ENCODE measurements at places on chromosomes 13 and 19.
A peak's percentile ranks its signal among the peaks of the same experiment; 100 is the strongest.

GRCh38 chr19:1841209-1841924, 6.9 kb downstream of the REXO1 start:
- DNase-seq: no peak

GRCh38 chr19:41691268-41691970, 3.3 kb upstream of the CEACAM7 start:
- no peak for DNase-seq

GRCh38 chr13:98372876-98373275, 195.8 kb upstream of the RNF113B start:
- DNase-seq: no peak

GRCh38 chr19:42323852-42324654, 1.4 kb upstream of the MEGF8 start:
- no peak for DNase-seq

DNA sequence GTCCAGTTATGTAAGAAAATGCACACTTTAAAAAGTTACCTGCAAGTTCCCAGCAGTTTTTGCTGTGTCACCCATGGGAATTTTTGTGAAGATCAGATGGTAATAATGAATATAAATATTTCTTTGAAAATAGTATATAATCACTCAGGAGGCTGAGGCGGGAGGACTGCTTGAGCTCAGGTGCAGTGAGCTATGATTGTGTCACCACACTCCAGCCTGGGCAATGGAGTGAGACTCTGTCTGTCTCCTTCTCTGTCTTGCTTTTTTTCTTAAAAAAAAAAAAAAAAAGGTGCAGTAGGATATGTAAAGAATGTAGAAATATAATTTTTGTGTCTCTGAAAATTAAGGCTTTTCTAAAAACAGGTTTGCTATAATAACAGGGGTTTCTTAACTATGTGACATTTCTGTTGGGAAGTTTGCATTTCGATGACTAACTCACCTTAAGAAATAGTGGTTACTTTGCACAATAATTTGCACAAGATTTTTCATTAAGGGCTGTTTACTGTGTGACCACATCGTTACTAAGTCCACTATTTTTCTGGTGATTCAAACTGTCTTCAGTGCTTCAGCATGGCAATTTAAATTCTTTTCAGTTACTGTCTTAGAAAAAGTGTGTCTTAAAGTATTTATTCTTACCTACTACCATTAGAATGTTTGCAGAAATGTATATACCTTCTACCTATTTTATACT, 37.3 kb downstream of the DNAJC3 start:
- no peak for DNase-seq

- no peak for DNase-seq
These were observed 12.0 kb downstream of the KHSRP start for GRCh38 chr19:6412447-6413091.

DNA sequence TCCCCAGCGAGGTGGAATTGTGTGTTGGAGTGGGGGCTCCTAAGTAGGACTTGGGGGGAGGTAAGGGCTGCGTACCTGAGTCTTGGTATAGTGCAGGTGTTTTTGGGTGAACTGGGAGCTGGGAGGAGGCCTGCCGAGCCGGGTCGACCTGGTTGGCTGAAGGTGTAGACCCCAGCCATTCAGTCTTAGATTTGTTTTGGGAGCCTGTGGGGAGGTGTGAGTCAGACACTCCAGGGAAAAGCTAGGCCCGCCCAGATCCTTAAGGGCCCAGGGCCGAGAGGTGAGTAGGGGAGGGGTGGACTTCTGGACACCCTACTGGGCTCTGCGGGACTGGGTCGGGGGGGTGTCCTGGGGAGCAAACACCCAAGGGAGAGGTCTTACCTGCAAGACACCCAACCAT, 935 bp downstream of the CRB3 start:
- DNase-seq: no peak

- DNase-seq: no peak
These were observed 81.2 kb upstream of the KCTD15 start for GRCh38 chr19:33715462-33715861.

DNA sequence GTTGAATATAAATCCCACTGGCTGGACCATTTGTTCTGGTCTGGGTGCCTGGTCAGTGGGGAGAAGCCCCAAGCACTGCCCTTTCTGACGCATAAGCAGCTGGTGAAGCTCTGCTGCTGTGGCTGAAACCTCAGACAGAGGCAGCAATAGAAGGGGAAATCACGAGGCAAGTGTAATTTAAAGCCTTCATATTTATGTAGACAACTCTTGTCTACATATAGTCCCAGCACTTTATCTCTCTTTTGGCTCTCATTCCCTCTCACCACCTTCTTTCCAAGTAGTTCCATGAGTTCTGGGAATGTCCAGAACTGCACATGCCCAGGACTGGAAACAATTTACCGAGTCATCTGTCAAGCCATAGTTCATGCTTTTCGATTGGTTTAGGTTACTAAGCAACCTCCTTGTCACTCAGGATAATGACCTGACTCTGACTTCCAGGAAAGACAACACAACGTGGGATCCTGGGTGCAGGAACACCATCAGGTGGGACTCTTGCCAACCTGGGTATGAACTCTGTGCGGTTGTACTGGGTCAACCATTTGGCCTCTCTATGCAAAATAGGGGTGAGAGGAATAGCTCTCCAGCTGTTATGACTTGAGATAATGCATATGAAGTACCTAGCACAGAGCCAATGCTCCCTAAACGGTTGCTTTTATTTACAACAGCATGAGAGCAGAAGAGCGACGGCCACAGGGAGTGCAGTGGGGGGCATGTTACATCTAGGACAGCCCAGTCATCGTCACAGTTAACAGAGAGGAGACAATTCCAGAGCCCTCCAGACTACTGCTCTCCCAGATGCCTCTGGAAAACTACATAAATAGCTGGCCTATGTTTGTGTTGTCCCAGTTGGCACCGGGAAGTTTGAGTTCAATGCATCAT, 321.9 kb downstream of the FOXO1 start:
- no peak for DNase-seq

DNA sequence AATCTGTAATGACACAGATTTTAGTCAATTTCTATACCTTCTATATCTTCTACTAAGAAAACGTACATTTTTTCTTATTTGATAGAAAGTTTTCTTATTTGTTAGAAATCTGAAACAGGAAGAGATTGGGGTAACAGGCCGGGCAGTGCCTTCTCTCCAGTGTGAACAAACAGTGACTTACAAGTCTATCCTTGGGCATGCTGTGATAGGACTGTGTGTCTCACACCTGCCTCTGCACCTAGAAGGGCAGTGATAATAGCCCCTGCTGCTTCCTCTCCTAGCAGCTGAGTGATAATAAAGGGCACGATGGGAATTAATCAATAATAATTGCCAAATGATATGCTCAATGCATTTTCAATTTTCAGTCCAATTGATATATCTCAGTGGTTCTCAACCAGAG, 1.4 kb downstream of the TMEM272 start:
- DNase-seq: no peak

DNA sequence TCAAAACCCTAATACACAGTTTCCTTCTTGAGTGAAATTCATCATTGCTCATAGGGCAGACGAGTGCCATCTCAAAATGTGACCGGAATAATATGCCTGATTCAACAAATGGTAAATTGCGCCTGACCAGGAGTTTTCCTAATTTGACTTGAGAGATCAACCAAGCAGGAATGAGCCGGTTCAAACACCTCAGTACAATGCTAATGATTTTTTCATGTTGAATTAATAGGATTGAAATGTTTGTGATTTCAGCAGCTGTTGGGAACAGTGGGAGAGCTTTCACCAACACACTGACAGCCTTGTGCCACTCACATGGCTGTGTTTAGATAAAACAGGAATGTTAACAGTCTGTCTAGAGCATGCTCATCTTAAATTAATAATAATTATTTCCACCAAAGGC, 484.8 kb downstream of the PCDH9 start:
- no peak for DNase-seq

DNA sequence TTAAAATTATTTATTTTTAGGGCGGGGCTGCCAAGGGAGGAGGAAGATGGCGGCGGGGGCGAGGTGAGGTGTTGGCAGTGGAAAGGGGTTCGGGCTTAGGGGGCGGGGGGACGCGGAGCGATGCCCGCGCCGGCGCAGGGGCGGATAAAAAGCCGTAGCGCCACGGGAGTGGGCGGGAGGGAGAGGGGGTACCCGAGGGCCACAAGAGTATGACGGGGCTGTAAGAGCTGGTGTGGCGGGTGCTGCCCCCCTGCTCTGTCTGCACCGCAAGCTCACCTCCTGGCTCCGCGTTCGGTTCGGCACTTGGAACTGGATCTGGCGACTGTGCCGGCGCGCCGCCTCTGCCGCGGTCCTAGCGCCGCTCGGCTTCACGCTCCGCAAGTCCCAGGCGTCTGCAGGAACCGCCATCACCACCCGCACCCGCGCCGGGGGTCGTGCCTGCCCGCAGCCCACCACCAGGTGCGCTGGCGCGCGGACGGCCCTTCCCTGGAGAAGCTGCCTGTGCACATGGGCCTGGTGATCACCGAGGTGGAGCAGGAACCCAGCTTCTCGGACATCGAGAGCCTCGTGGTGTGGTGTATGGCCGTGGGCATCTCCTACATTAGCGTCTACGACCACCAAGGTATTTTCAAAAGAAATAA, 265.2 kb upstream of the SGCG start:
- peak; percentile 4 for DNase-seq

DNA sequence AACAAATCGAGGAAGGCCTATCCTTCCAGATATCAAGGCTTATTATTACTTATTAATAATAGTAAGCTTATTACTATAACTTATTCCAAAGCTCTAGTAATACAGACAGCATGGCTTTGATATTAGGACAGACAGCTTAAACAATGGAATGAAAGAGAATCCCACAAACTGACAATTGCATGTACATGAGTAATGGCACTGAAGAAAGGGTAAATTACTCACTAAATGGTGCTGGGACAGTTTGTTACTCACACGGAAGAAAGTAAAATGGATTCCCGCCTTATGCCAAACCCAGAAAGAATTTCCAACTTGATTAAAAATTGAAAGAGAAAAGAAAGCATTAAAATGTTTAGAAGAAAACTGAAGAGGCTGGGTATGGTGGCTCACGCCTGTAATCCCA, 60.3 kb downstream of the MIPEP start:
- no peak for DNase-seq

GRCh38 chr13:23725922-23726321, 155.7 kb downstream of the TNFRSF19 start:
- DNase-seq: no peak

DNA sequence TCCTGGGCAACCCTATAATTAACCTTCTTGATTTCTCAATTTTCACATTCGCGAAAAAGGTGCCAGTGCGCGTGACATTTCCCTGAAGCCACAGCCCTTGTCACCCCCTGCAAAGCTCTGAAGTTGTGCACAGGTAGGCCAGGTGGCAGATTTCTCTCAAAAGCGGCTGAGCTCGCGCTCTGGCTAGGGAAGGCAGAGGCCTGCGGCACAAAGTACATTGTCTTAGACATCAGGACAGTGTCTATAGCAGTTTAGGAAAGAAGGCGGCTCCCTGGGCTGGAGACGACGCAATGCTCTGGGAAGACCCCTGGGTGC, 42.9 kb upstream of the ZNF14 start:
- DNase-seq: no peak

DNA sequence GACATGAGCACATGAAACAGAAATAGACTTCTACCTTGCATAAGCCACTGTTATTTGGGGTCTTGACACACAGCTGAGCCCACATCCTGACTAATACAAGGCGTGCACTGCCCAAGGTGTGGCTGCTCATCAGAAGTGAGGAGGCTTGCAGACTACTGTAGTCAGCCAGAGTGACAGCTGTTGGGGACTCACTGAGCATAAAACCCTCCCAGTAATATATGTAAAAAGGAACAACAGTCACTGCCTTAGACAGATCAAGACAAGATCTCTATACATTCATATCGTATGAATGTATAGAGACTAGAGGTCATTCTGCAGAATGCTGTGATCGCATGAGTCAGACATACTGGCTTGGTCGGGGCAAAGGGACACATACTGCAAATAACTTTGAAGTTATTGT, 4.1 kb upstream of the C1QTNF9B start:
- DNase-seq: no peak

DNA sequence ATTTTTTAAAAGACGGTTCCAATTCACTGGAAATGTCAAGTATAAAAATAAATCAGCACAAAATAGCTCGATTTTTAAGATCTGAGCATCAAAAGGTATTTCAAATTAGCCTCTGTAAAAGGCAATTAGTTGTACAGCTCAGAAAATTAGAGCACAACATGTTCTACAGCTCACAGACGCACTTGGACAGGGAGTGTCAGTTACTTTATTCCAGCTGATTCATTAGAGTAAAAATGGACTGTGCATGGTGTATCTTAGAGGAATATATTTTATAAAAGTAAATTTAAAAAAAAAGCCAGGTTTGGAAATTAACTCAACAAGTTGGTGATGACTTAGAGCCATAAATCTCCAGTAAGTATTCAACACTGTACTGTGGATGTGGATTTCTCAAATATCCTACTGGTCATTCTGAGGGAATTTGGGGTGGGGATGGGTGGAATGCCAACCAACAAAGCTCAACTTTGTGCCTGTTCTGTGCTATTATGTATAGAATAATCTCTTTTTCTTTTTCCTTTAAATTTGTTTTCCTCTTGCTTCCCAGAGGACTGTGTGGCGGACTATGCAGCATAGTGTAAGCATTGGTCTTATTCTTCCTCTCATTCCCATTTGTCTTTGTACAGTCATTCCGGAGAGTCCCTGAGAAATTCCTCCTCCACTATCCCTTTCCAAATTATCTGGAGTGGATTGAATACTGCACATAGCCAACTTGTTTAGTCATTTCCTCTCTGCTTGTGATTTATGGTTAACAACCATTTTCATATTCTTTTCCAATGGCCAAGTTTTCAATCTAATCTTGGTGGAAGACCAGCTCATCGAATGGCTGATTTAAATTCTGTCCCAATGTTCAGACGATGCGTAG, 169.3 kb downstream of the DCT start:
- DNase-seq: no peak

DNA sequence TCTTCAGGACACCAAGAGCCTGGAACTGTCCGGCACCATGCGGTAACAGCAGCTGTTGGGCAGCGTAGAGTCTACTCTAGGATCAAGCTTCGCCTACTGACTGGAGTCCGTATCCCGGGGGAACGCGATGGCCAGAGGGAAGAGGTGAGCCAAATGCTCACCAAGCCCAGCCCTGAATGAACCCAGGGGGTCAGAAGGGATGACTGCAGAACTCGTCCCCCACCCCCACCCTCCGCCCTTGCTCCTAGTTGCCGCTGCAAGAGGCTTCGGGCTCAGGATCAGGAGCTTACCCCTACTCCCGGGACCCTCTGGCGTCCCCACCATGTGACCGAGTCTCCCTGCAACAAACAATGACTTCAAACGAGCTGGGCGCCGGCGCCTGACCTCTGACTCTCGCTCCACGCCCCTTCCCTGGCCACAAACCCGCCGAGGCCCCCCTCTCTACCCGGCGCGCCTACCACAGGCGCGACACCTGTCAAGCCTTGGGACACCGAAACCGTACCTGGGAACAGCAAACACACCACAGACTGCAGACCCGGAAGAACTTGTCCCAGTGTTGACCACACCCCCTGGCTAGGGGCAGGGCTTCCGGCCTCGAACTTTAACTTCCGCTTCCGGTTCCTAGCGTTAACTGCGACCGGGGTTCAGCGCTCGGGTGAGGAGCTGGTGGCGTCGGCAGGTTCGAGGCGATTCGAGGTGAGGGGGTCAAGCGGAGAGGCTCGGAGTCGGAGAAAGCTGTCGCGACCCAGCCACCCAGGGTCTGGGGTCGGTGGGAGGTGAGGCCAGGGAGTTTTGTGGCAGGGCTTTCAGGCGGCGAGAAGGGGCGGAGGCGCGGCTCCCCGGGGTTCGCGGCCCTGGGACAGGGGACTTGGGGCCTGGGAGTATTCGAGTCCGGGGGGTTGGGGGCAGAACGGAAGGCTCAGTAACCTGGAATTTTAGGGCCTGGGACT, at the start of gene UBL5:
TSS of gene UBL5 (plus strand) at position 630 of the 950 bp plus-strand sequence. CDS start 420 bp downstream, outside the sequence.
- DNase-seq: peak; percentile 90
